ENCODE measurements at places on chromosomes 2 and 18.

DNA sequence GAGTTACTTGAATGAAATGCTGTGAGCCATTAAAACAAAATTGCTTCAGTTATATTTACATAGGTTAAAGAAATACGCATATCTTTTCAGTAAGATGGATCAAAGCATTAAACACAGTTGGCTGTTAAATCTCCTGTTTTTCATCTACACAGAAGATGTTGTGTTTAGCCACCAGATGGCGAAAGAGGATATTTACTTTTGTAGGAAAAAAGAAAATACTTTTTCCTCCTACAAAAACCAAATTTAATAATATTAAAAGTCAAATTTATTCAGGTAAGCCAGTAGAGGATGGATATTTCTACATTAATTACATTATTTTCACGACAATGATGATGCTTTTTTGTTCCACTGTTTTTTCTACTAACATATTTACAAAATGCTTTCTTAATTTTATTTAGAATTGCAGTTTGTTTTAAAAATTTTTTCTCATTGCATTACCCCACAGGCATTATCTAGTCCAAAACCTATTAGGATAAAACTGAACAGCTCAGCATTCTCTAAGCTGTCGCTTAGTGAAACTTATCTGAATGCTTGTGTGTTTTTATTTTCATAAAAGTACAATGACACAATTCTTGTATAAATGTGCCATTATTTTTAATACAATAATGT, 173.7 kb downstream of the ASXL3 start:
- DNase-seq: peak; percentile 38

DNA sequence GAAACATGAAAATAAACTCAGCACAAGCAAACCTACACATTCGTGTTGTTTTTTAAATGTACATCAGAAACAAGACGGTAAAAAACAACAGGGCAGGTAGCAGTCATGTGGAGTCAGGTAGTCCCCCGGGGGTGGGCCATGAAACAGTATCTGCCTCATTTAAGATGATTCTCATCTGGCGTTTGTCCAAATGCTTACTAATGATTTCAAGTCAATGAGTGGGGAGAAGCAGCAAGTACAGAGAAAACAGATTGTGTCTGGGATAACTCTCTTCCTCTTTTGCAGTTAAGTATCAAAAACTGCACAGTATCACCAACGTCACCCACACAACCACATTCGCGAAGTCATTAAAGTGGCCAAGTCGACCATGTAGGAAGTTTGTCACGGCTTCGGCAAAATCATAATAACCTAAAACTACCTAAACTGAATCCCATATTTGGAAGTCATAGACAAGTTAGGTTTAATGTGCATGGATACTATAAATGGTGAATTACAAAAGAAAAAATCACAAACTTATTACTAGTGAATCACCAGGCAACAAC, 1.3 kb downstream of the LAPTM4A start:
- DNase-seq: peak; percentile 51

DNA sequence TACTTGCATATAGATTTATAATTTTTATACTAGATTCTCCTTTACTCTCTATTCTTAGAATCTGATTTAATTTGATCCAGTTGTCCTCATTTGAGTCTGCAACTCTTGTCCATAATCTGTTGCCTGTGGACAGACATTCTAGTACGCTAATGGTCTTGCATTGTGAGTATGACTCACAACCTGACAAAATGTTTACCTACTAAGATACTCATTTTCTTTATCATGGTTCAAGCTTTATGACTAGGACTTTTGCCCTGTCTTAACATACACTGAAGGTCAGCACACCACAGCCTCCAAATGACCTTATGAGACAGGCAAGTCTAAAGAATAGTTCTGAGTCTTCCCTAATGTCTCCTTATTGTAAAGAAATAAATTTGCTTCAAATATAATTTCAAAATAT, 142.3 kb upstream of the CDH7 start:
- DNase-seq: no peak

- DNase-seq: no peak
These were observed 106.9 kb upstream of the SLC8A1 start for GRCh38 chr2:40558761-40559160.

GRCh38 chr2:34349527-34349926, 750.4 kb upstream of the FAM98A start:
- no peak for DNase-seq

DNA sequence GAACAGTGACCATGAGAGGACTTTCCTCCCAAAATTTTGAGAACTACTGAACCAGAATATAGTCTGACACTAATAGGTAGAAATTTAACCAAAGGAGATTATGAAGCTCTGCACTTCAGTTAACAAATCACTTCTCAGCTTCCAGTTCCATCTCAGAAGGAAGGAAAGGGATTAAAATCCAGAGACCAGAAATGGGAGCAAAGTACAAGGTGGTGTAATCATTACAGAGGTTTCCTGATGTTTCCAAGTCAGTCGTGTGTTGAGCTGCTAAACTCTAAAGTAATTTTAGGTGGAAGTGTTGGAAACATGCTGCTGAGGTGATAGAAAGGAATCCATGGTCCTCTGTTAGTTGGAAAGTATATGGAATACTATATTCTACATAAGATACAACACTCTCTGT, 10.8 kb downstream of the TYMS start:
- DNase-seq: no peak

- DNase-seq: no peak
These were observed 160.8 kb upstream of the HAAO start for GRCh38 chr2:42953216-42953615.

All from kidney capillary endothelial cell (primary cell).